Transverse colon (tissue), 4 donors: ENCODE measurements at places on chromosomes 4 and X. TPM values are rescaled to one million over a fixed set of nuclear protein-coding genes. Genes with fewer than 3 reads are reported as not detected.

DNA sequence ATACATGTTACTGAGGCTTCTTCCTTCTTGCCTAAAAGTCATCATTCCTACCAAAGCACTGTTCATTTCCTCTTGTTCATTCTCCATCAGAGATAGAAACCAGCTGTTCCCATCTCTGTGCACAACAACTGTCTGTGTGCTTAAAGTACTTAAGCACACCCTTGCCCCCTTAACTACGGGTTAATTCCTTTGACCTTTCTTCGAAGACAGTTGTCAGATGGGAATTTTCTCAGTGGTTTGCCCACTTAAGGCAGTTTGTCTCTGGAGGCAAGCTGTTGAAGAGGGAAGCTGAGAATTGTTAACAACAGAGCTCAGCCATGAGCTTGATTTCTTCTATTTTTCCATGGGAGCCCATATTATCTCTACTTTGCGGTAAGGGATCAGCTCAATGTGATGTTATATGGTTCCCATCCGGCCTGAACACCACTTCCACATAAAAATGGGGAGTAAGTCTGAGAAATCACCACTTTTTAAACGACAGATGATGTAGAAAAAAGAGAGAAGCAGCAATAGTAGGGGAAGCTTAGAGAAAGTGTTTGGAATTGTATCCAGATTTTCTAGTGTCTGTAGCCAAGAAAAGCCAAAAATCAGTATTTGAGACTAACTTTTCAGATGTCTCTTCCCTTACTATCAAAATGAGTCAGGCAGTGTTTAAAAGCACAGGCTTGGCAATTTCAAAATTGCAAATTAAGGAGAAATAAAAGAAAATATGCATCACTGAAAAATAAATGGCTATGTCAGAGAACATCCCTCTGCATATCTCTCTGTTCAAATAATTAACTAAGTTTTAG is 194.4 kb downstream of the SLIT2 start:
- H3K4me1 ChIP-seq: peaks cover 8% of the 10 kb centered on the region
- no peak overlapping the region for H3K27ac ChIP-seq
- no peaks in the 10 kb centered on the region for H3K36me3 ChIP-seq
- DNase-seq: no peak

DNA sequence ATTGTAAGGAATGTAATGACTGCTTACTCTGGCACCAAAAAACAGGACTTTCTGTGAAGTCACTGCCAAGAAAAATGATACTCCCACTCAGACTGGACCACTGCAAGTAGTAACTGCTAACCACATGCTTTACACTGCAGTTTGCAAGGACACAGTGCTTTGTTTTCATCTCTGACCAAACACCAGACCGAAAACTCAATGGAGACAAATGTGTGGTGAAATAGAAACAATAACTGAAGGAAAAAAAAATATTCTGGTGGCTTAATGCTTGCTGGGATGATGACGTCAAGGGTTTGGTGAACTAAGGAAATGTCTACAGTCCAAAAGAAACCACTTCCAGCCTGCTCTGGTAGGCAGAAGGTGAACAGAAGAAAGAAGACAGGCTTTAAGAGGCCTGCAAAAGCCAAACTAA is 13.2 kb downstream of the GPC4 start:
- no peaks in the 10 kb centered on the region for H3K27me3 ChIP-seq
- H3K4me3 ChIP-seq: no peak overlapping the region
- peak overlapping the region; percentile 28 for H3K27ac ChIP-seq
- no peaks in the 10 kb centered on the region for H3K4me1 ChIP-seq
- DNase-seq: no peak
- no peaks in the 10 kb centered on the region for H3K36me3 ChIP-seq

The ARHGAP6 gene
- total RNA-seq: 5.0 TPM

- H3K4me1 ChIP-seq: peaks cover 4% of the 10 kb centered on the region
- H3K27me3 ChIP-seq: peaks cover 6% of the 10 kb centered on the region
- no peak overlapping the region for H3K4me3 ChIP-seq
- no peak overlapping the region for H3K27ac ChIP-seq
- H3K36me3 ChIP-seq: no peaks in the 10 kb centered on the region
These were observed 31.1 kb downstream of the F11 start for GRCh38 chr4:186297013-186297645.

- no peak for DNase-seq
- H3K4me1 ChIP-seq: peaks cover 14% of the 10 kb centered on the region
- no peak overlapping the region for H3K4me3 ChIP-seq
- H3K36me3 ChIP-seq: no peaks in the 10 kb centered on the region
- H3K27me3 ChIP-seq: no peaks in the 10 kb centered on the region
These were observed 324.9 kb downstream of the NAF1 start for GRCh38 chr4:162841753-162842152.

The GRIA2 gene
- total RNA-seq: not detected

DNA sequence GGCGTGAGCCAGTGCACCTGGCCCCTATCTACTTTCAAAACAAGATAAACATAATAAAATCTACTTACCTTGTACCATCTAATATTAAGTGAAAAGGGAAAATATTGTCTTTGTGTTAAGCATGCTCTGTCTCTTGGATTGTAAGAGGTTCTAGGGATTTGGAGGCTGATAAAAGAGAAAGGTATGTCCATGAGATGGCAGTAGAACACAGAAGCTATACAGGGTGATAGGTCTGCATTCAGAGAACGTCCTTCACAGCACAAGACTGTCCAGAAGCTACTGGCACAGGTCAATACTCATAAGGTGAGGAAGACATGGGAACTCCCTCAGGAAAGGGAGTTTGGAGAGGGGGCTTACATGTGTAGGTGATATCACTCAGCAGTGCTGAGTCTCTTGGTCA is 135.5 kb downstream of the TMEM47 start:
- no peaks in the 10 kb centered on the region for H3K27me3 ChIP-seq
- H3K4me3 ChIP-seq: no peak overlapping the region
- no peaks in the 10 kb centered on the region for H3K36me3 ChIP-seq
- H3K4me1 ChIP-seq: no peaks in the 10 kb centered on the region
- no peak overlapping the region for H3K27ac ChIP-seq
- DNase-seq: no peak

GRCh38 chr4:59643682-59644081 is 1556.4 kb upstream of the ADGRL3 start:
- no peaks in the 10 kb centered on the region for H3K27me3 ChIP-seq
- DNase-seq: no peak
- H3K4me1 ChIP-seq: no peaks in the 10 kb centered on the region
- H3K36me3 ChIP-seq: no peaks in the 10 kb centered on the region
- H3K4me3 ChIP-seq: no peak overlapping the region

The ENOX2 gene
- total RNA-seq: 3.0 TPM

- no peak overlapping the region for H3K4me3 ChIP-seq
- no peaks in the 10 kb centered on the region for H3K36me3 ChIP-seq
- H3K4me1 ChIP-seq: no peaks in the 10 kb centered on the region
- H3K27me3 ChIP-seq: no peaks in the 10 kb centered on the region
These were observed 7.1 kb downstream of the AWAT2 start for GRCh38 chrX:70042399-70043371.

DNA sequence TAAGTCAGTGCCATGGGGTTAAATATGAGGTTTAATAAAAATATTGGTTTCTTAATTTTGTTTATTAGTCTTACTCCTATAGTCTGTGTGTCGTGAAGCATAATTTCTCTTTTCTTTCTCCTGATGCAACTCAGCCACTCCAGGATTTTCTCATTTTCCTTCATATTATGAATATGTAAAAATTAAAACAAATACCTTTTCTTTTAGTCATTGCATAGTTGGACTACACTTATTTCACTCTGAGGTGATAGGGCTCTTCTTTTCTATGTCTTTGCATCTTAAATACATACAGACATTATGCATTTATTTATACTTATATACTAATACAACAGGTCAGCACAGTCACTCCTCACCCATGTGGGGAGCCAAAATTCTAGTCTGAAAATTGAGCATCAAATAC is 19.1 kb downstream of the GALNT7 start:
- H3K27me3 ChIP-seq: no peaks in the 10 kb centered on the region
- H3K4me3 ChIP-seq: no peak overlapping the region
- H3K27ac ChIP-seq: peak overlapping the region; percentile 82
- peaks cover 63% of the 10 kb centered on the region for H3K4me1 ChIP-seq
- DNase-seq: no peak

GRCh38 chrX:37347420-37347819 is 1.7 kb upstream of the PRRG1 start:
- DNase-seq: no peak
- H3K4me3 ChIP-seq: no peak overlapping the region
- no peaks in the 10 kb centered on the region for H3K4me1 ChIP-seq
- H3K27me3 ChIP-seq: no peaks in the 10 kb centered on the region
- no peak overlapping the region for H3K27ac ChIP-seq
- H3K36me3 ChIP-seq: no peaks in the 10 kb centered on the region

The ACTRT1 gene
- total RNA-seq: not detected

DNA sequence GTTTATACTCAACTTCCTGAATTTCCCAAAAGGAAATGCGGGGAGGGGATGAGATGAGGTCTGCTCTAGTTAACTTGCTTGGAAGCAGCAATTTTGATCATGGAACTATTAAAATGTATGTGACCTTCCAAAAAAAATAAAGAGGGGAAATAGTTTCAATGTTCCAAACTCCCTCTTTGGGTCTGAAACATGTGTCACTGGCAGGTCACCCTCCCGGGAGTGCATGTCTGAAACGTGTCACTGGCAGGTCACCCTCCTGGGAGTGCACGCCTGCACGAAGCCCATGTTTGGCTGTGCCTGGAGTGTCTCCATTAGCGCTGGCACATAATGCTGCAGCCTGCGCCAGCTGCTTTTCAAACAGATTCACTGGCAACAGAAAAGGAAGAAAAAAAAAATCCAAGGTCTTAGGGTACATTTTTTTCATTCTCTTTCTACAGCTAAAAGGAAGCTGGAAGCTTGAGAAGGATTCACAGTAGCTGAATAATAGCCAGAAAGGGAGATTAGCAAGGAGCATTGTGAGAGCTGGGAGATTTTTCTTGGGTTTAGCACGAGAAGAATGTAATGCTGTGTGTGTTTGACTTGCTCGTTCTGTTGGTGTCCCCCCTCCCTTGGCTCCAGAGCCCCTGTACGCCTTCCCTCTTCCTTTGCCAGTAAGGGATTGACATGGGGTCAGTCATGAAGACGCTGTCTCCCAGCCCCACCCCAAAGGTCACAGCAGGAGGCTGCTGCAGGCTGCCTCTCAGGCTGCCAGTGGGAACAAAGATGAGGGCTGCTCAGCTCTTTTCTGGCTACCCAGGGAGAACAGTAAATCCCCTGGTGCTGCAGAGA is 39.2 kb upstream of the TLR3 start:
- no peaks in the 10 kb centered on the region for H3K36me3 ChIP-seq
- peak overlapping the region; percentile 85 for H3K27ac ChIP-seq
- peak; percentile 38 for DNase-seq
- no peaks in the 10 kb centered on the region for H3K27me3 ChIP-seq
- H3K4me3 ChIP-seq: no peak overlapping the region

GRCh38 chr4:66000510-66001117 is 330.3 kb upstream of the EPHA5 start:
- H3K4me3 ChIP-seq: no peak overlapping the region
- H3K36me3 ChIP-seq: no peaks in the 10 kb centered on the region
- no peaks in the 10 kb centered on the region for H3K27me3 ChIP-seq
- no peaks in the 10 kb centered on the region for H3K4me1 ChIP-seq
- no peak for DNase-seq

- no peak overlapping the region for H3K27ac ChIP-seq
- no peaks in the 10 kb centered on the region for H3K4me1 ChIP-seq
- no peak overlapping the region for H3K4me3 ChIP-seq
- no peaks in the 10 kb centered on the region for H3K27me3 ChIP-seq
- no peaks in the 10 kb centered on the region for H3K36me3 ChIP-seq
- no peak for DNase-seq
These were observed 1665.0 kb upstream of the TENM3 start for GRCh38 chr4:180578175-180578574.

DNA sequence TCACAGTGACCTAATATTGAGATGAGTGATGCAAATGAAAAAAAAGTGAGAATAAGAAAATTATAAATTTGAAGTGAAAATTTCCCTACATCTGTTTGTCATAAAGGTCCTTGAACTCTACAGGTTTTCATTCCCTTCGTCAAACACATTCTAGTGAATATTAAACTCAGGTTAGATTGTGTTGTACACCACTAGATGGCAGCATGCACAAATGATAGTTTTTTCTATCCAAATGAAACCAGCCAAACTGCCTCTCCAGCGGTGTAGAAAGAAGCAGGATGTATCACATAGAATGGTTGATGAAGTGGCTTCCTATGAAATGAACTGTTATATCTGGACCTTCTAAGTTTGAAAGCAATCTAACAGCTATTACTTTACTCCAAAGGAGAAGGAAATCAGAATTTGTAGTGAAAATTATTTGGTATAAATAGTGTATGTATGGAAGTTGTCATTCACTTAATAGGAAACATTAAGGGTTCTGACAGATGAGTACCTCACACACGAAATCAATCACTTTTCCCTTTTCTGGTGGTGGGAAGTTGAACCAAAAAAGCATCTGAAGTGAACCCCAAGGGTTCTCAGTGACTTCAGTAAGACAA is 382.7 kb downstream of the UNC5C start:
- H3K36me3 ChIP-seq: no peaks in the 10 kb centered on the region
- H3K4me1 ChIP-seq: no peaks in the 10 kb centered on the region
- H3K27me3 ChIP-seq: no peaks in the 10 kb centered on the region

The SLC35A2 gene
- 31.9 TPM for total RNA-seq

- H3K27ac ChIP-seq: peak overlapping the region; percentile 30
- no peaks in the 10 kb centered on the region for H3K27me3 ChIP-seq
- no peaks in the 10 kb centered on the region for H3K36me3 ChIP-seq
- peak; percentile 30 for DNase-seq
These were observed 328.5 kb downstream of the PPP3CA start for GRCh38 chr4:101018836-101019235.

The KDR gene
- 4.2 TPM for total RNA-seq

The ARMCX1 gene
- total RNA-seq: 5.2 TPM

The BMX gene
- 1.1 TPM for total RNA-seq

The XAGE1B gene
- not detected for total RNA-seq

GRCh38 chrX:31036895-31037294 is 34.9 kb downstream of the FTHL17 start:
- peak; percentile 30 for DNase-seq
- no peak overlapping the region for H3K4me3 ChIP-seq
- H3K36me3 ChIP-seq: no peaks in the 10 kb centered on the region
- no peak overlapping the region for H3K27ac ChIP-seq
- no peaks in the 10 kb centered on the region for H3K4me1 ChIP-seq
- H3K27me3 ChIP-seq: no peaks in the 10 kb centered on the region

GRCh38 chrX:111322231-111322855 is 52.1 kb upstream of the CAPN6 start:
- no peak overlapping the region for H3K4me3 ChIP-seq
- DNase-seq: no peak
- no peaks in the 10 kb centered on the region for H3K27me3 ChIP-seq
- H3K36me3 ChIP-seq: no peaks in the 10 kb centered on the region

The RASL11B gene
- 0.64 TPM for total RNA-seq
